ENCODE measurements at places on chromosomes 2 and 18. TPM values are rescaled to one million over a fixed set of nuclear protein-coding genes. Genes with fewer than 3 reads are reported as not detected.

Gene LIMS2
- polyA plus RNA-seq, result not detected

Gene CCBE1
- not detected for polyA plus RNA-seq

Gene MARCHF4
- not detected for polyA plus RNA-seq

Gene RAD51AP2
- not detected for polyA plus RNA-seq

Gene CPLX4
- polyA plus RNA-seq, result not detected

Gene BOK
- polyA plus RNA-seq, result 21.4 TPM

Gene CACNB4
- not detected for polyA plus RNA-seq

Gene SULT1C4
- polyA plus RNA-seq, result not detected

Gene ANO7
- not detected for polyA plus RNA-seq

Gene WDR43
- polyA plus RNA-seq, result 14.2 TPM

Gene DLX2
- 0.10 TPM for polyA plus RNA-seq

Gene GATA6
- 0.09 TPM for polyA plus RNA-seq

Gene ZAP70
- polyA plus RNA-seq, result 219 TPM

Gene RFX8
- not detected for polyA plus RNA-seq

Gene KIAA2012
- polyA plus RNA-seq, result not detected

Gene EML4
- 28.9 TPM for polyA plus RNA-seq

Gene PRKAG3
- polyA plus RNA-seq, result not detected

Gene PAIP2B
- 1.3 TPM for polyA plus RNA-seq

Gene RUFY4
- not detected for polyA plus RNA-seq

Gene OXER1
- not detected for polyA plus RNA-seq

Gene FAHD2B
- polyA plus RNA-seq, result 18.1 TPM

Gene UGT1A10
- polyA plus RNA-seq, result not detected

Gene ZFP36L2
- polyA plus RNA-seq, result 431 TPM

Gene TRIM43
- polyA plus RNA-seq, result not detected

Gene RAX
- not detected for polyA plus RNA-seq

Gene SERPINB11
- polyA plus RNA-seq, result not detected

Gene NT5C1B
- not detected for polyA plus RNA-seq

Gene TMEM37
- not detected for polyA plus RNA-seq

Gene ERFE
- polyA plus RNA-seq, result 5.7 TPM

Gene NYAP2
- polyA plus RNA-seq, result not detected

Gene AFF3
- polyA plus RNA-seq, result 7.4 TPM

Gene TNFAIP6
- not detected for polyA plus RNA-seq

Gene ADAM23
- polyA plus RNA-seq, result not detected

Gene DES
- polyA plus RNA-seq, result not detected

Gene UGT1A4
- polyA plus RNA-seq, result not detected

Gene CLIP4
- polyA plus RNA-seq, result 20.4 TPM
